Left renal pelvis (tissue), 4 donors: ENCODE measurements at places on chromosomes 4 and X.

GRCh38 chr4:128915544-128915943 is 106.0 kb downstream of the JADE1 start:
- no peak for DNase-seq

DNA sequence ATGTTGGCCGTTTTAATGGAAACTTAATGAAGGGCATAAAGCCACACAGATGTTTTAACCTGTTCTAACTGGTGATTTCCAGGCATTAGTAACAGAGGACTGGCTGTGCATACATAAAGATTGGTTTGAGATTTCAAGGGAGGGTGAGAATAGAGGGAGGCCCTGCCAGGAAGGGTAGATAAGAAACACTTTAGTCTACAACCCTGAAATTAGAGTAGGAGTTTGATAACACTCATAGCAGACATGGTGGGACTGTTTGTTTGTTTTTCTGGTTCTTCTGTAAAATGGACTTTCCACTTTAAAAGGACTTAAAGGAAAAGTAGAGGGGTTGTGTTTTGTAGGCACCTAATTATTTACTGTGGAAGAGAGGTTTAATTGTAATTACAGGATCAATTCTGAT is 16.2 kb downstream of the SLC4A4 start:
- DNase-seq = no peak

DNA sequence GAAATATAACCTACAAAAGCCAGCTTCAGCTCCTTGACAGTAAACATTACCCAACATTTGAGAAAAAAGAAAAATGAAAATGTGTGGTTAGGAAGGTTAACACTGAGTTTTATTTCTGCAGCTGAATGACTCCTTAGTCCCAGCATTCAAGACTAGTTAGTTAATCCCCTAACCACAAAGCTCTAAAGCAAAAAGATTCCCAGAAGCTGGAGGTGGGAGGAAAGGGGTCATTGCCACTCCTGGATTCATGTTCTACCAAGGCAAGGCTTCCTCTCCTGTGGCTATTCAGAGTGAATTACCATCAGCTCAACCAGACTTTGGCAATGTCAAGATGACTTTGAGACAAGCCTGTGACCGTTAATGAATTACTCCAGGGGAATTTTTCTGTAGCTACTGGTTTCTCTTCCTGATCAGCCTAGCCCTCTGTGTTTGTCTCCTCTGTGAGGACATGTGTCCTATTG is 63.6 kb downstream of the HADH start:
- DNase-seq = no peak

DNA sequence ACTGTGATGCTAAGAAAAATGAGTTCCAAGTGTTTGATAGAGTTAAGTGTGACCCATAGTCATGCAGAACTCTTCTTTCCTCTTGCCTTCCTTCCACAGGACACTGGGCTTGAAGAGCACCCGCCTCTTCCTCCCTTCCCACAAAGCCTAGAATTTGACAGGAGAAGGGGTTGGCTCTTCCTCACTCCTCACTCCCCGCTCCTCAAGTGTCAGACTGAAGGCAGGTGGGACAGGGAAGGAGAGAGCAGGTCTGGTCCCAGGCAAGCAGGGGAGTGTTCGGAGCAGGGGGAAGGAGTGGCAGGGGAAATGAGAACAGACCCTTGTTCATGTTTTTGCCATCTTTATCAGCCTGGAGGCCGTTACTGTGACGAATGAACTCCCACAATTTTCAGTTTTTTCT is 10.7 kb downstream of the MAGED2 start:
- DNase-seq = no peak

- no peak for DNase-seq
Measured at GRCh38 chrX:18098763-18099162, 121.9 kb downstream of the BEND2 start.

DNA sequence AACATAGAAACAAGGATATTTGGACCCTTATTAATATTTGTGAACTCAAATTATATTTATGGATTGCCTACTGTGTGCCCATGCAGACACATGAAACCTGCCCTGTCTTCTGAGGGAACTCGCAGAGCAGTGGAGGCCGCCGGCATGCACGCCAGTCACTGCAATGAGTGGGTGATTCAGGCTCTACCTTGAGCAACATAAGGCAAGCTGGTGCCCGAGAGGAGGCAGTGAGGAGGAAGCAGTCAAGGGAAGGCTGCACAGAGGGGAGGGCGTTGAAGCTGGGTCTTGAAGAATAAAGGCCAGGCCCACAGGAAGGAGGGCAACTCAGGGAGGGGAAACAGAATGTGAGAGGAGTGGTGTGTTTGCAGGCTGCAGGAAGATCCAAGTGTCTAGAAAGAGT is 52.8 kb downstream of the PPEF2 start:
- DNase-seq = no peak

- no peak for DNase-seq
Measured at GRCh38 chrX:95754411-95754810, 930.2 kb upstream of the DIAPH2 start.

DNA sequence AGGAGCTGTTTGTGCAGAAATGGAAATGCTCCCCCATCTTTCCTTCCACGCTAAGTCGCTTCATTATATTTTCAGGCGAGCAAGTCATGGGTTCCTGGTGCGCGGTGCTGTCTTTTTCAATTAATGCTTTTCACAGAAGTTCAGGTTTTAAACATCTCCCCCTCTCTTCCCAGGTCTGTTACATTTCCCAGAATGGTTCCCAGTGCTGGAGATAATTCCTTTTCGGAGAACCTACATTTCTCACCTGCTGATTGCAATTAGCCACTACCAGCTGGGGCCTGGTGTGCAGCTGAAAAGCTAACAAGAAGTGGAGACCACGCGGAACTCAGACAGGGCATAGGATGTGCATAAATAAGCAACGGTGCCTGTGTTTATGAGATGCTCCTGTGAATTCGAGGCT is 217.8 kb downstream of the MID1IP1 start:
- DNase-seq = no peak

GRCh38 chrX:24276015-24276414 is 37.9 kb downstream of the SUPT20HL2 start:
- no peak for DNase-seq

- no peak for DNase-seq
Measured at GRCh38 chr4:55087913-55088260, 37.5 kb downstream of the KDR start.
